ENCODE measurements at places on chromosomes 12 and 14.

GRCh38 chr14:99038431-99038820 lies 233.6 kb downstream of the BCL11B start:
- no peak for DNase-seq

DNA sequence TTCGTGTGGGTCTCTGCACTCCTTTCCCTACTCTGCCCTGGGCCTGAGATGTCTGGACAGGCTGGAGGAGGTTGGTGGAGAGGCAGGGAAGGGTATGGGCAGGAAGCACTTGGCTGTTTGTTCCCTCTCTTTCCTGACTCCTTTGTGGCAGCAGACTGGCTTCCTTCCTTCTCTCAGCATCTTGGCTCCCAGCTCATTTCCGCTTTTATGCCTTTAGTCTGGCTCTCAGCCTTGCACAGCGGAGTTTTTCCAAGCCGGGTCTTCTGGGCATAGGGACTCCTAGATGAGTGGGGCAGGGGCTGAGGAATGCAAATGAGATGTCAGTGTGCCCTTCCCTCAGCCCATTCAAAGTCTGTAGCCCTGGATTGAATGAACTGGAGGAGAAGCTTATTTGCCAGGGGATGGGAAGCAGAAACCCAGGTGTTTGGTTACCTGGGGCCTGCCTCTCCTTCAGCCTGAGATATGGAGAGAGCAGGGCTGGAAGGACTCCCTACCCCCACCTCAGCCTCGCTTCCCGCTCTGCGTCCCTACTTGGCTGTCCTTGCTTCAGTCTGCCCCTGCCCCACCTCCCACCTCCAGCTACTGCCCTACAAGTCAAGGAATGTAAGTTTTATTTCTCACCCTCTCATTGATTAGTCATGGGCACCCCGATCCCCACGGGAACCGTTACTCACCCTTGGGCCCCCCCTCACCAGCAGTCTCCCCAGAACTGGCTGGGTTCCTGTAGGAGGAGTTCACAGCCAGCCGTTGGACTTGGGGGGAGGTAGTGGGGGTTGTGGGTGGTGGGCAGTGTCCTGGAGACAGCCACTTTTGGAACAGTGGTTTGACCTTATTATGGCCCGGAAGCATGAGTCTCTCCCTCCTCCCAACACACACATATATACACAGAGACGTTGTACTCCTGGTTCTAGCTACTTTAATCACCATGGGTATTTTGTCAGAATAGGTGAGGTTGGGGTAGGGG lies 9.3 kb upstream of the ITGA5 start:
- DNase-seq = peak; percentile 70

GRCh38 chr12:64240781-64241180 lies 18.7 kb upstream of the KICS2 start:
- no peak for DNase-seq

DNA sequence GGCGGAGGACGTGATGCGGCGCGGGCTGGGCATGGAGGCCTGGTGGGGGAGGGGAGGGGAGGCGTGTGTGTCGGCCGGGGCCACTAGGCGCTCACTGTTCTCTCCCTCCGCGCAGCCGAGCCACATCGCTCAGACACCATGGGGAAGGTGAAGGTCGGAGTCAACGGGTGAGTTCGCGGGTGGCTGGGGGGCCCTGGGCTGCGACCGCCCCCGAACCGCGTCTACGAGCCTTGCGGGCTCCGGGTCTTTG lies 303 bp downstream of the GAPDH start:
- DNase-seq = no peak

- no peak for DNase-seq
Measured at GRCh38 chr12:92657770-92658169, 45.0 kb upstream of the PLEKHG7 start.

- no peak for DNase-seq
Measured at GRCh38 chr12:78118036-78118435, 287.3 kb downstream of the NAV3 start.

DNA sequence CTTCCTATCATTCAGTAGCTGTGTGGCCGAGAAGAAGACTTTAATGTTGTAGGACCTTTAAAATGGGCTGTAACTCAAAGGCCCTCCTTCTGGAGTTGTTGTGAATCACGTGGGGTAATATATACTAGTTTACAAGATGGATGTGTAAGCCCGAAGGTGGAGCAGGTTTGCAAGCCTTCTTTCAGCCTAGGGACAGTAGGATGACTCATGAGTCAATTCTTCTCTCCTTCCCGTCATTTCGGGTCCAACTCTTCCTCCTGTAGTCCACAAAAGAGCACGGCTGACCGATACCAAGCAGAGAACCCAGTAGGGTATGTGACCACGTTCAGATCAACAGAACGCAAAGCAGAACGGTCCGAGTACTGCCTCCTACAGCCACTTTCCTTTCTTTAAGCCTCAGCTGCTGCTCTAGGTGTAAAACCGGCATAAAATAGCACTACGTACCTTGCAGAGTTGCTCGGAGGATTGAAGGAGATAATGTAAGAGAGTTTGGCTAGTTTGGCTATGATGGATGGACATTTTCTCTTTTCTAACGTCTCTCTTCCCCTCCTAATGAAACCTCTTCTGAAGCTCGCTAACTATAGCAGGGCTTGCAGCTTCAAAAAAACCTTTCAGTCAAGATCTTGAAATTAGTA lies 1.3 kb upstream of the RASSF3 start:
- peak; percentile 36 for DNase-seq

DNA sequence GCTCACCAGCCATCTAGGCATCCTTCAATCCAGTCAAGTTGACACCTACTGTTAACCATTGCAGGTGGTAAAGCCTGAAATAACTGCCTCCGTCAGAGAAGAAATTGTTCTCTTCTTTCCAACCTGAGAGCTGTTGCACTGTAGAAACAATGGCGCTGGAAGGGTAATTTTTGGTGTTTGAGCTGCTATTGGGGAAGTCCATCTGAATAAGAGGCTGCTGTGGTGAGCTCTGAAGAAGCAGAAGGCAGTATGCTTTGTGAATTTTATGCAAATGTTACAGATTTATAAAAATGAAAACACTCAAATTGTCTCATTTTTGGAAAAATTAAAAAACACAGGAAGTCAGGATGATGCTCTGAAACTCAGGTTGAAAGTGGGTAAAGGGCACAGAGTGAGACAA lies 60.2 kb downstream of the SNAPC1 start:
- no peak for DNase-seq

DNA sequence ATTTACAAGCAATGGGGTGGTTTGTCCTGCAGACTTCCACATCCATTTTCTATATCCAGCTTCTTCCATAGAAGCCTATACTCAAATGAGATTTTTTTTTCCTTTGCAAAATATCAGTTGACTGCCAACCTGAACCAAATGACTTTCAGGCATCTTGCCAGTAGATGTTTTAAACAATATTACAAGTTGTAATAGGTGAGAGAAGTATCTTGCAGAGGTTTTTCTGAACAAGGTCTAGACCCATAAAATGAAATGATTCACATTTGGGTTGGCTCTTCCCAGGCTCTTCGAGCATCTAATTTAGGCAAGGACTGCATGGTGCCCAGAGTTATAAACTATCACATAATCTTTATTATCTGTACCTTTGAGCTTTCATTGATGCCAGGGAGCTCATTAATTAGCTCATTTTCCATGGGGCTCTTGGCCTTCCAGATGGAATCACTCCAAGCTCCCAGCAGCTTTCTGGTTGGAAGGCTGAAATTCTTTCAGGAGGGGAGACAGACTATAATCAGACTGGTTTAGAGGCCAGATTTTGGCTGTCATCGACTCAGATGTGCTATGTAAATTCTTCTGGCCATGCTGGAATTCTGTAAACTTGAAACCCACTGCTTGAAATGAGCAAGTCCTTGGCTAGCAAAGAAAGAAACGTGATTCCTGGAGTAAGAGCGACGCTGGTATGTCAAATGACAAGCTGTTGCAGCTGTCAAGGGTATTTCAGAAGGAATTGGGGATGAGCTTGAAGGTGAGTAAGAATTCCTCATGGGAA lies 32.2 kb upstream of the DICER1 start:
- DNase-seq = no peak

GRCh38 chr12:117724543-117724942 lies 244.2 kb downstream of the KSR2 start:
- no peak for DNase-seq

GRCh38 chr14:97366400-97366799 lies 569.2 kb downstream of the VRK1 start:
- no peak for DNase-seq

DNA sequence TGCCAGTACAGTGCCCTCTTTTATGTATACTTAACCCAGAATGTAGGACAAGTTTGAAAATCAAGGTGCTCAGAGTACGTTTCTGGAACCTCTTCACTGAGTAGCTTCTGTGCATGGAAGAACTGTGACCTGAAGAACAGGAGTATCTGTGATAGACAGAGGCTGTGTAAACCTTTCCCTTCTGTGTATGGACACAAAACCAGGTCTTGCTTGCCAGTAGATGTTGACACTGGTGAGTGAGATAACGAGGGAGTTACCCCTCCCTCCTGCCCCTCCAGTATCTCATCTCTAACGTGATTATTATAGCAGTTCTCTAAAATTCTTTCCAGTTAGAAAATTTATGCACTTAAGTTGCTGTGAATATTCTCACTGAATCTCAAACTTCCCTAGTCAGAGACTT lies 170.8 kb downstream of the RPL10L start:
- no peak for DNase-seq

- DNase-seq = no peak
Measured at GRCh38 chr14:46322730-46323403, 328.7 kb downstream of the RPL10L start.

GRCh38 chr12:86914721-86915120 lies 658.5 kb upstream of the MGAT4C start:
- DNase-seq = peak; percentile 78

GRCh38 chr14:20675669-20676068 lies 8.7 kb upstream of the RNASE4 start:
- DNase-seq = no peak

- DNase-seq = no peak
Measured at GRCh38 chr12:52403561-52403960, 2.6 kb downstream of the KRT82 start.

DNA sequence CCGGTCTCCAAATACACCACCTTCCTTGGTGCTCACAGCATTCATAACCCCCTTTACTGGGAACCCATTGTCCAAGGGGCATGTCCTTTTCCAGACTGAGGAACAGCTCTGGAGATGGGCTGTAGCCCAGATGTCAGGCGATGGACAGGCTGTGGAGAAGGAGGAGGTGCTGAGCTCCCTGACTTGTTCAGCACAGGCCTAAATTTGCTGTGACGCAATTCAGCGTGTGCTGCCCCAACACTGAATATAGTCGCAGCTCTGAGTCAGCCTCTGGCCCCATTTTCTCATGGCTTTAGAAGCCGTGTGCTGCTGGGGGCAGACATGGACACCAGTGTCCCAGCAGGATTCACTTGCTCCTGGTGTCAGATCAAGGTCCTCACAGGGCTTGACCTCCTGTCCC lies 269.1 kb downstream of the EMP1 start:
- DNase-seq = peak; percentile 2

GRCh38 chr12:132754160-132754932 lies 7.3 kb downstream of the ANKLE2 start:
- DNase-seq = no peak

GRCh38 chr14:99674776-99675381 lies 9.2 kb upstream of the CYP46A1 start:
- DNase-seq = no peak

- DNase-seq = no peak
Measured at GRCh38 chr14:35998303-35998702, 172.2 kb downstream of the BRMS1L start.

DNA sequence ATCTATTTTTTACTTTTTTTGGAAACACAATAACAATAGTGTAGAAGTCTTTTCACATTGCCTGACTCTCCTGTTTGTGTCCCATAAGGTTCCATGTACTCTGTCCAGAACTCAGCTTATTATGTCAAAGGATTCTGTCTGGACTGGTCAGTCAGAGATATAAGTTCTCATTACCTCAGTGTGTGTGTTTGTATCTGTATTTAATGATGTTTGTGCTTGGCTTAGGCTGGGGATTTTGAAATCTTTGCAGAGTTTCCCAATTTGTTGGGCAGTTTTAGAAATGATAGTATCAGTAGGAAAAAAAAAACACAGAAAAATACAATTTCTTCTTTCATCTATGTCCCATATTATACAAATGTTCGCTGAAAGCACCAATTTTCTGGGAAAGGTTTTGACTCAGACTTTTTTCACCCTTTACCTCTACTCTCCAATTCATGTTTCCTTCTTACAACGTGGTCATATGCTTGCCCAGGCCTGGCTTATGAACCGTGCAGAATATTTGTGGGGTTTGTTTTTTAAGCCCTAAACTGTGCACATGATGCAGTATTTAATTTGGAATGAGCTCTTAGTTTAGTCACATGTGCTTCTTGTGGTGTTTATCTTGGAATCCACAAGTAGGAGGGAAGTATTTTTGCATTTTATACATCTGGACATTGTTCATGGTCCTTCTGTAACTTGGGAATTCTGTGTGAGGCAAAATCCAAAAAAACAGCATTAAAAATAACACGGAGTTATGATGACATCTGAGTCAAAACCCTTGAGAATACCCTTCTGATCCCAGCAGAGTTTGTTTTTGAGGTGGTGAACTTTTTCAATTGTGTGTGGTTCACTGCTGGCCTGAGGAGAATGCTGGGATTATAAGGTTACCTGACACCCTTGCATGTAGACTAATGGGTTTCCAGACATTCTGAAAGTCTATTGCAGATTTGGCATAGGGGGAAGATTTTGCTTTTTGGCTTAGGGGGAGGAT lies 121.2 kb downstream of the RAD51B start:
- DNase-seq = peak; percentile 99

- no peak for DNase-seq
Measured at GRCh38 chr14:93991212-93991611, 5.9 kb upstream of the CCDC197 start.

- no peak for DNase-seq
Measured at GRCh38 chr14:44988694-44989093, 26.7 kb downstream of the TOGARAM1 start.

- DNase-seq = no peak
Measured at GRCh38 chr12:27614866-27615265, 81.4 kb upstream of the REP15 start.

DNA sequence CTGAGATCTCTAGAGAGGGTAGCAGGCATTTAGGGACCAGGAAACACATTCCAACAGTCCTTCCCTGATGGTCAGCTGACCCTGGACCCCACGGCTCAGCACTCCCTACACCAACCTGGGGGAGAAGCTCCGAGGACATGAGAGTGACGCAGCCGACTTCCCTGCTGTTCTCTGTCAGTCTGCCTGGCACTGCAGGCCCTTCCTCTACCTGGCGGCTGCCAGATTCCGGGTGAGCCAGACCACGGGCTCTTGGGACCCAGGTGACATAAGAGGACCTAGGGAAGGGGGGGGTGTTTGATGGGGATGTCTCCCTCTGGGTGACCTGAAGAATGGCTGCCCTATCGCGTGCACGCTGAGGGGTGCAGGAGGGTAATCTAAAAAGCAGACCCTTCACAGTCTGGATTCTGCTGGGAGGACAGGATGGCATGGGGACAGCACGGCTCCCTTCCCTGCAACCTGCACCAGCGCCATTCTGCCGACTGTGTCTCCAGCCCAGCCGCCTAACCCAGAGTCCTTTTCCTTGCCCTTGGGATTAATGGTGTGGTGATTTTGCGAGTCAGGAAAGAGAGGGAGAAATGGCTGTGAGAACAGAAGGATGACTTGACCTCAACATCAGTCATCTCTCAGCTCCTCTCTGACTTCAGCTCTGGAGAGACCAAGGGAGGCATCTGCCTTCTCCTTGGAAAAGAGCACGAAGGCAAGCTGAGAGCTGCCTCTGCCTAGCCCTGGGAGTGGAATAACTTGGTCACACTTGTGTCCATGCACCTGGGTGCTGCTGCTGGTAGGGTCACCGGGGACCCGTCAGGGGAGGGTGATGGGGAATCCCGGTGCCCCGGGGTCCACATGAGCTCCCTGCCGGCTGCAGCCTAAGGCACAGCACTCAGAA lies 158.5 kb downstream of the CALM1 start:
- DNase-seq = no peak

GRCh38 chr12:45986641-45987339 lies 3.6 kb downstream of the SCAF11 start:
- no peak for DNase-seq

Measured in fibroblast of the aortic adventitia (primary cell).